ENCODE measurements at places on chromosomes 13 and 19.
A peak's percentile ranks its signal among the peaks of the same experiment; 100 is the strongest.

GRCh38 chr19:6663236-6664201 lies 6.4 kb downstream of the TNFSF14 start:
- no peak for DNase-seq

- DNase-seq = no peak
These were observed 5.9 kb downstream of the KLC3 start for GRCh38 chr19:45346449-45346848.

DNA sequence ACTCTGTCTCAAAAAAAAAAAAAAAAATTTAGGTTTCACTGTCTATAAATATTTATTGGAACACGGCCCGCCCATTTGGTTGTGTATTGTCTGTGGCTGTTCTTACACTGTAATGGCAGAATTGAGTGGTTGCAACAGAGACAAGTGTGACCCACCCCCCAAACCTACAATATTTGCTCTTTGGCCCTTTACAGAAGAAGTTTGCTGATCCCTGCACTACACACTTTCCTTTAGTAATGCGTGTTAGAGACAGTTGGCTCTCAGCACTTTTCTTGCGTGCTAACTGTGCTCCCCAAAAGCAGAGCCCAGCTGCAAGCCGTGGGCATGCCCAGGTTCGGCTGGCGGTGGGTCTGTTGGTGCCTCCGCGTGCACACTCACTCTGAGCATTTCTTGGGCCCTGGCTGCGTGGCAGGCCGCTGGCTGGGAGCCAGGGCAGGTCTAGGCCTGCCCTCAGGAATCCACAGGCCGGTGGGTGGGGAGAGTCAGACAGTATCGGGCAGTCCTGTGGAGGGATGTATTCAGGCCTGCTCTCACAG lies 72.6 kb downstream of the SIPA1L3 start:
- DNase-seq = peak; percentile 95

- DNase-seq = no peak
These were observed 7.3 kb upstream of the HOOK2 start for GRCh38 chr19:12782424-12783290.

DNA sequence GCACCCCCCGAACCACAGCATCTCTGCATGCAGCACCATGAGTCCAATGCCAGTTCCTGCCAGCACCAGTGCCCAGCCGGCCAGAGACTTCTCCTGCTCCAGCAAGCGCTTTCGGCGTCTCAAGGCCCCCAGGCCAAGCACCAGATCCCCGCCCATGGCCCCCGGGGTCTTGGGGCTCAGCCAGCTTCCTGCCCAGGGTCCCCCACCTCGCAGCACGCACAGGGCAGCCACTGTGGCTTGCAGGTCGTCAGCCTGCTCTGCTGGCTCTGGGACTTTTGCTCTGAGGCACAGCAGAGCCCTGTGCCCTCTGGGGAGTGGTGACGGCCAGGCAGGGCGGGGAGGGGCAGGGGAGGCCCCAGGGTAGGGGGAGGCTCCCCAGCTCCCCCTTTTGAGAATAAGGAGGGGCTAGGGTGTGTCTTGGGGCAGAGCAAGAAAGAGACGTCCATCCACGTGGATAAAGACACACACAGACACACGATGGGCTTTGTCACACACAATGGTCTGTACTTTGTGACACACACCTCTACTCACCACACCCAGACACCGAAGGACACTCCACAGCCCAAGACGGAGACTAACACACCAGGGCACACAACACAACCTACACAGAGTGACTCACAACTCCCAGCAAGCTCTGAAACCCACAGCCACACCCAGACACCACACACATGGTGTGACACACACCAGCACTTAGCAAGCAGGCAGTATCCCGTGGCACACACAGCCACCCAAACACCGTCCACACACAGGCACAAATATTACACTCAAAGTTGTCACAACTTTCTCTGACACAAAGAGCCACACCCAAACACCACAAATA lies at the start of gene KCNN4:
TSS of gene KCNN4 (minus strand) at position 268 of the 820 bp plus-strand sequence. CDS start at position 156, 112 bp downstream.
- no peak for DNase-seq

DNA sequence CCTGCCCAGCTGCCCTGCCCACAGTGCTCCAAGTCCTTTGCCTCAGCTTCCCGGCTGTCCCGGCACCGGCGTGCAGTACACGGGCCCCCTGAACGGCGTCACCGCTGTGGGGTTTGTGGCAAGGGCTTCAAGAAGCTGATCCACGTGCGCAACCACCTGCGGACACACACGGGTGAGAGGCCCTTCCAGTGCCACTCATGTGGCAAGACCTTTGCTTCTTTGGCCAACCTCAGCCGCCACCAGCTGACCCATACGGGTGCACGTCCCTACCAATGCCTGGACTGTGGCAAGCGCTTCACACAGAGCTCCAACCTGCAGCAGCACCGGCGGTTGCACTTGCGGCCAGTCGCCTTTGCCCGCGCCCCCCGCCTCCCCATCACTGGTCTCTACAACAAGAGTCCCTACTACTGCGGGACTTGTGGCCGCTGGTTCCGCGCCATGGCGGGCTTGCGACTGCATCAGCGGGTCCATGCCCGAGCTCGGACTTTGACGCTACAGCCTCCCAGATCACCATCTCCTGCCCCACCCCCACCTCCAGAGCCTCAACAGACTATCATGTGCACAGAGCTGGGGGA lies 5.7 kb downstream of the ZNF526 start:
- DNase-seq = no peak

DNA sequence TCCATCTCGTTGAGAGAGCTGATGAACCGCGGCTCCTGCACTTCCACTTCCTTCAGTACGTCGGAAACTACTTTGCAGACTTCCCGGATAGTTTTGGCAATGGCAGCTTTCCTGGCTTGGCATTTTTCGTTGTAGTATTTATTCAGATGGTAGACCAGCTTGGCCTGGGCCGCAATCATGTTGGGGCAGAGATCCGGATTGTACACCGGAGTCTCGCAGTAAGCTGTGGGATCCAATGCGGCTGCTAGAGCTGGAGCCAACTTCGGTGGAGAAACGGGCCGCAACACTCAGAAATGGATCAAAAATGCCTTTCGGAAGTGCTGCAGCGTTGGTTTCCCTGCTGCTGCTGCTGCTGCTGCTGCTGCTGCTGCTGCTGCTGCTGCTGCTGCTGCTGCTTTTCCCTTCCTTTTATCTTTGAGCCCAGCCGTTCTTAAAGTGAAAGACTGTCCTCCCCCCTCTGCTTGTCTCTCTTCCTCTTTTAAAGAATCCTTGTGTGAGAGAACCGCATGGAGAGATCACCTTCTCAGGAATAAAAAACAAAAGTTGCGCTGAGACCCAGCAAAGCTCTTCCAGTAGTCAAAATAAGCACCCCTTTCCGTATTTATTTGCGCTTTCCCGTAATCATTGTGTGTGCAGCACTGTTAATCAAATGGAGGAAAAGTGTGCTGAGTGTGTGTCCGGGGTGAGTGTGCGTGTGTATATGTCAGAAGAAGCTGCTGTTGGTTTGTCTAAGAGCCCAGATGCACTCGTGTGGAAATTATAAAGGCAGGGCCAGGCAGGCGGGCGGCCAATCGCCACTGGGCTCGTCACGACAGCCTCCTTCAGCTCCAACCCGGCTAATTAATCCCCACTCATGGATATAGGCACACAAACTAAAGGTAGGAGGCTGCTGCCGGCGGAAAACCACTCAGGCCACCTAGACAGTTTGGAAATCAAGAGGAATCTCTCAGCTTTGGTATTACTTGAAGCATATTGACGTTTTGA lies at the start of gene MAB21L1:
TSS of gene MAB21L1 (minus strand) at position 730 of the 984 bp plus-strand sequence. CDS start at position 179, 551 bp downstream.
- DNase-seq = no peak

GRCh38 chr19:16327501-16327900 lies 2.9 kb downstream of the KLF2 start:
- DNase-seq = no peak

GRCh38 chr13:64054321-64054720 lies 2638.7 kb upstream of the PCDH20 start:
- DNase-seq = no peak

GRCh38 chr19:29289020-29289419 lies 76.1 kb upstream of the UQCRFS1 start:
- DNase-seq = no peak

GRCh38 chr19:58538257-58539168 lies 5.4 kb upstream of the TRIM28 start:
- DNase-seq = no peak

DNA sequence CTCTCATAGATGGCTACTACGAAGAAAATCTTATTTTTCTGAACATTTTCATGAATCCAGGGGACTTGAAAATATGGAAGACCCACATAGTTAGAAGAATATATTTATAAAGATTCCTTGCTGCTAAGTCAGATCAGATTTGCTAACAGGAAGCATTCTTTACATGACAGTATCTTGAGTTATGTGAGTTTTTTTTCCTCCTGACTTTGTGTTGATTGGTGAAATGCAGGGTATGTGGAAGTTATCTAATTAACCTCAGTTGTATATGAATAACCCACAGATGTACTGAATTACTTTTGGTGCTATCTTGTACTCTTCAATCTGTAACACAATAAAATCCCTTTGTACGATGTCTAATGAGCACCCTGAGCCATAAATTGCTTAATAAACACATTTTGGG lies 53.8 kb downstream of the ESD start:
- no peak for DNase-seq

DNA sequence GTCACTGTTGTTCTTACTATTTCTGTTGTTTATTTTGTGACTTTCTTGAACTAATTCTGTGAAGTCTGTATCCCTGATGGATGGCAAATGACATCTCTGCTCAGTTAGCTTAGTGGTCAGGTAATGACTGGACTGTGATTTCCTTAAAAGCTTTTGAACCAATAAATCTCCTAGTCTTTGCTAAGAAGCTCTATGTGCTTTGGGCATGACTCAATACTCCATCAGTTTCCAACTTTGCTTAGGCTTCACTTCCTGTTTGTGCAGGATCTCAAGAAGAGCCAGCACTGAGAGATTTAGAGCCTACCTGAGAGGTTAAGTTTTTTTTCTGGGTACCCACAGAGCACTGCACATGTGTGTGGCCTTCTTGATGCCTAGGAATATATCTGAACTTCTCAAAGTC lies 329.7 kb upstream of the HTR2A start:
- no peak for DNase-seq

DNA sequence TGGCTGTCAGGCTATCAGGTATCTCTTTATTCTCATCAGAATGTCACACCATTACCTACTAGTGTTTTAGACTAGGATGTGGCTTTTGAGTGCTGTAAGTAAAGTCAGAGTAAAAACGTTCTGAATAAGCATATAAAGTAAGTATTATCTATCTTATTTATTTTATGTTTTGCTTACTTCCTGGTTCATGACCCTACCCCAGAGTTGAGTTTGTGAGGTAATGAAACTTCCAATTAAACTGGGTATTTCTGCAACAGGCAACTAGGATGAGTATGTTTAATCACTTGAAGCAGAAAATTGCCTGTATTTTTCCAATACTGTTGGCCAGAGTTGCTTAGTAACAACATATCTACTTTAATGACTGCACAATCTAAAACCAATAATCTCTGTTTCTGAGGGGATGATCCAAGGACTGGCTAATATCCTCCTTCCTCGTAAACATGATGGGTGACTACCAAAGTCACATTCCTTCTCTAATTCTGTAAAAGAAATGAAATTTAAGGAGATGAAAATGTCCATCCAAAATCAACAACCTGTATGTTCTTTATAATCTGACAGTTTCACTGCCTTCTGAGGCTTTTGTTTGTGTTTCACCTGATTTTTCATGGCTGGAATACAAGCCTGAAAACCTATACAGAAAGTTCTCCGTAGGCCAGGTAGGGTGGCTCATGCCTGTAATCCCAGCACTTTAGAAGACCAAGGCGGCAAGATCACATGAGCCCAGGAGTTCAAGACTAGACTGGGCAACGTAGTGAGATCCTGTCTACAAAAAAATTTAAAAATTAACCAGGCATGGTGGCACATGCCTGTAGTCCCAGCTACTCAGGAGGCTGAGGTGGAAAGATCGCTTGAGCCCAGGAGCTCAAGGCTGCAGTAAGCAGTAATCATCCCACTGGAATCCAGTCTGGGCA lies 83.1 kb downstream of the ABCC4 start:
- no peak for DNase-seq

GRCh38 chr13:40984668-40985366 lies 34.3 kb downstream of the ELF1 start:
- no peak for DNase-seq

- no peak for DNase-seq
These were observed 1.5 kb upstream of the OBI1 start for GRCh38 chr13:78660495-78660857.

GRCh38 chr13:46265292-46265691 lies 53.6 kb downstream of the LRRC63 start:
- no peak for DNase-seq

Measured in RWPE2 (cell line).